Cortex of kidney (tissue), 1 donor: ENCODE measurements at places on chromosomes 6 and 20.
A peak's percentile ranks its signal among the peaks of the same experiment; 100 is the strongest.

GRCh38 chr6:79778816-79779215, 147.7 kb downstream of the SH3BGRL2 start:
- DNase-seq, result no peak

DNA sequence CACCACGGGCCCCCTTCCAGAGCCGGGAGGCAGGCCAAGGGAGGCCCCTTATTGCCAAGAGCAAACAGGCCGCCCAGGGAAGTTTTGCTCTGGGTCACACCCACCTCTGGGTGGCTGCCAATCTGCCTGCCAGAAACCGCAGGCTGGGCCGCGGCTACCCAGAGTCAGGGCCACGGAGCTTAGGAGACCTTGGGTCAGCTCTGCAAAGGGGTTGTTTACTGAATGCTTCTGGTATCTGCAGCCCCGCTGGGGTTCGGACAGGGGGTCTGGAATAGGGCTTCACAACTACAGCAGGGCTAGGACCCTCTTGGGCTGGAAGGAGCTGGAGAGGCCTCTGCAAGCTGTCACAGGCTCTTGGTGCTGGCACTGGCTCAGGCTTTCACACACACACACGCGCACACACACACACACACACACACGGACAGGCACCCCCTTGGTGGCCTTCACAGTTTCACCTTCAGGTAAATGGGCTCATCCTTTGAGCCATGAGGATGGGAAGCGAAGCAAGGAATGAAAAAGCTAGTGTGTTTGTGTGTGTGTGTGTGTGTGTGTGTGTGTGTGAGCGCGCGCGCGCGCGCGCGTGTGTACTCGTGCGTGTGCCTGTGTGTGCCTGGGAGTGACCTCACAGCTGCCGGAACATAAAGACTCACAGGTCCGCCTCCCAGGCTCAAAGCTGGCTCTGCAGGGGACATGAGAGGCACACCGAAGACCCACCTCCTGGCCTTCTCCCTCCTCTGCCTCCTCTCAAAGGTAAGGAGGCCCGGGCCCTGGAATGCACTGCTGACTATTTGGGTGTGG, at the start of gene CCN5:
Gene CCN5, plus strand, starts transcription at position 669 of the 798 bp plus-strand sequence. Its CDS starts 22 bp downstream, at position 691.
- no peak for DNase-seq

- DNase-seq, result no peak
These were observed 11.9 kb downstream of the MCM9 start for GRCh38 chr6:118923035-118923434.

GRCh38 chr6:145845557-145845956, 31.0 kb upstream of the FBXO30 start:
- no peak for DNase-seq

DNA sequence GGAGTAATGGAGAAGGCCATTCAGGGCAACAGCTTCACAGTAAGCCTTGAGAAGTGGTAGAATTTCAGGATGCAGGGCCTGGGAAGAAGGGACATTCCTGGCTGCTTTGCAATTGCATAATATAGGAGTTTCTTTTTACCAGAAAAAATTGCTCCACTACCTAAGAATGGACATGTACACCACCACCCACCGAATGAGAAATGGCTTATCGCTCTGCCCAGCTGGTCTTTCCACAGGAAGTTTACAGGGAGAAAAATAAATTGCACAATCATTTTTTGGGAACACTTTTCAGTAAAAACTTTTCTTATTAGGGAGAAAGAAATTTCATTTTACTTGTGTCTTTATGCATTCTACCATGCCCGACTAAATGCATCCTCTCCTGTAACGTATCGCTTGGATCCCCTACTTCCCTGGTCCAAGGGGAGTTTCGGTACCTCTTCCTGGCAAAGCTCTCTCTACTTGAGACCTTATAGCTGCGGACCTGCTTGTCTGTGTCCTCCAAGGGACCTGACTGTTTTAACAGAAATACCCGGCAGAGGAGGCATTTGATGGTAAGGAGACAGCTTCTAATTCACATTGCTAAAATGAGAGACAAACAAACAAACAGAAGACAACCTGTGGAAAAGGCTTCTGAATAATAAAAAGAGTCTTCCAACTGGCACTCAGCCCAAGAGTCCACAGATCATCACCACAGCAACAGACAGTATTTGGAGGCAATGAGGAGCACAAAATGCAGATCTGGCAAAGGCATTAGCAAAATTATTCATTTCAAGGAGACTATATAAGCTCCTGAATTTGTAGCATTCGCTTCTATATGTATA, 54.2 kb downstream of the MAP3K5 start:
- DNase-seq, result no peak

DNA sequence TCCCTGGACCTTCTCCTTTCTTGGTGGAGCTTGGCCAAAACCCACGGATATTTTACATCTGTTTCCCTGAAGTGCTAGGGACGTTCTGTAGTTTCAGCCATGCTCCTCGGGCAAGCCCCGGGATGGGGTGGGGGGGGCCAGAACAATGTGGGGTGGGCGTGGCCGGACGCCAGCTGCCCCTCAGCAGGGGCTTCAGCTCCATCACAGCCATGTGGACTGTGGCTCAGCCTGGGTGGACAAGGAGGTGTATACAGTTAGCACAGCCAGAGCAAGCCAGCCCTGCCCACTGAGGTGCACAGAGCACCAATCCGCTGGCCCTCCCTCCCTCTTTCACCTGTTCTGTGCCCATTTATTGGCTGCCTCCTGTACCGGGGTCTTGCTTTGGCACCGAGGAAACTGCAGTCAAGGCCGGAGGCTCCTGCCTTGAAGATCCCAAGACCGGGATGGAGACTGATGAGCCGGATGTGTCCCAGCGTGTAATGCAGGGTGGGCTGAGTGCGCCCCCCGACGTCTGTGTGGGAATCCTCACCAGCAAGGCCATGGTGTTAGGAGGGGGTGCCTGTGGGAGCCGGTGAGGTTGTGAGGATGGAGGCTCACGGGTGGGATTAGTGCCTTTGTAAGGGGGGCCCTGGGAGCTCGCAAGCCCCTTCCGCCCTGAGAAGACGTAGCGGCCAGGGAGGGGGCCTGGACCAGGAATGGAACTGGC, 28.0 kb downstream of the FRMD1 start:
- no peak for DNase-seq

GRCh38 chr20:22438926-22439325, 145.4 kb downstream of the FOXA2 start:
- DNase-seq, result no peak

- DNase-seq, result no peak
These were observed 59.4 kb upstream of the GNRH2 start for GRCh38 chr20:2984028-2984501.

DNA sequence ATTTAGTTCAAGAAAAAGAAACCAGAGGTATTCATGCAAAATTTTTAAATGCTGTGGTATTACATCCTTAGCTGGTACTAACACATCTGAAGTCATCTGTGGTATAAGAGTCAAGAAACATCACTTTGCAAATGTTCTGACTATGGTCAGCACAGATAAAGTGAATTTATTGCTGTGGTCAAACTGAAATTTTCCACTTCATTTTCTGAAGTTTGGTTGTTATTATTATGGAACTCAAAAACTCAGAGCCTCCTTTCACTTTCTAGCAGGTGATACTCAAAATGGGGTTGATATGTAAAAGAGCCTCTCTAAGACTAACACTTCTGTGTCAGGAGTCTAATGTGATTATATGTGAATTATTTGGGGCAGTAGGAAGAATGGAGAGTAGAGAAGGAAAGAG, 257.8 kb downstream of the RNGTT start:
- DNase-seq, result no peak

DNA sequence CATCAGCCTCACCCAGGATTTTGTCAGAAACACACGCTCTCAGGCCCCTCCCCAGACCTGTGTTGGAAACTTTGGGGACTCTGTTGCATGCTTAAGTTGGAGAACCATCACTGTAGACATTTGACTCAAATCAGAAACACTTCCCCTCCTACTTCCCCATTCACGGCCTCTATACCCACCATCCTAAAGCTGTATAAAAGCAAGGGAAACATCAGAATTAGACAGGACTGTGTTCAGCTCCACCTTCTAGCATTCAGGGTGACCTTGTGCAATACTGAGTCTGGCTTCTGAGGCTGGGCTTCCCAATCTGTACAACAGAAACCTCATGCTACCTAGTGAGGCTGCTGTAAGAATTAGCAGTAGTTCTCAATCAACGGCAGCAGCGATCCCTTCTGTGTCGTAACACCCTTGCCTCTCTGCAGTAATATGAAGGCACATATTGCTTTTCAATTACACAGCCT, 252.3 kb downstream of the LY86 start:
- no peak for DNase-seq

GRCh38 chr20:17648315-17648646, 33.8 kb downstream of the RRBP1 start:
- no peak for DNase-seq

- no peak for DNase-seq
These were observed 507.3 kb upstream of the ARID1B start for GRCh38 chr6:156269751-156270369.

DNA sequence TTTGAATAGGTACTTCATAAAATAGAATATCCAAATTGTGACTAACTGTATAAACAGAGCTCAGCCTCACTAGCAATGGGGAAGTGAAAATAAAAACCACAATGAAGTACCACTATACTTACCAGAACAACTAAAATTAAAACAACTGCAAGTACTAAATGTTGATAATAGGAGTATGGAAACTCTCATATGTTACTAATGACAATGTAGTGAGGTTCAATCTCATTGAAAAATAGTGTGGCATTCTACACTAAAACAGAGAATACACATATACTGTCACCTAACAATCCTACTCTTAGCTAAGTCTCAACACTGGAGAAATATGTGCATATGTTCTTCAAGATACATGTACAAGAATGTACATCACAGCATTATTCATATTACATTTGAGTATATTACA, 132.0 kb upstream of the CARMIL1 start:
- DNase-seq, result no peak

- DNase-seq, result peak; percentile 25
These were observed at the start of gene PHF1 for GRCh38 chr6:33410711-33411631. TSS of gene PHF1 (plus strand) at chr6:33411014. CDS start at chr6:33412264, 1,250 bp downstream.

DNA sequence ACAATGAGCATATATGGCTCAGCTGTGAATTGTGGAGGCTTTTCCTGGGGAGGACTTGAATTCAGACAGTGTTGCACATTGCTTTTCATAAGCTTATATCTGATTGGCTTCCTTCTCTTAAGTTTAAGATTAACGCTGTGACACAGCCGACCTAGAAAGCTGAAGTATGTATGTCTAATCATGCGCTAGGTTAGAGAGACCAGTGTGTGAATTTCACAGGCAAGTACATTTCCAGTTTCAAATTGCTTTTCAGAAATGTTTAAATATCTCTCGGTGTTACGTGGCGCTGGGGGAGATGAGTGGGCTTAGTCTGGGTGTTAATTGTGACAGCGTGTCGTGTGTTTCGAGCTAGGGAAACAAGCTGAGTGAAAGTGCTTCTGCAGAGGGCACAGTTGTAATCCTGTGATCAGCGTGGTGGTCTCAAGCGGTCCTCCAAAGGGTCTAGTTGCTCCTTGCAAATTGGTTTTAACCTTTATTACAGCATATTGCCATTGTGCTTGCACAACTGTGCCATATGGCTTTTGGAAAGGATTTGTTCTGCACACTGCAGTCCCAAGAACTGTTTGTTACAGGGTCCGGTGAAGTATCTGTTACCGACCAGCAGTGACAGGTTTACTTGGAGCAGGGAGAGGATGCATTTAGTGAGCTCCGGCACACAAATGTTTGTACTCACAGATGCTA, 166.6 kb downstream of the SASH1 start:
- no peak for DNase-seq
